Testis (tissue), 5 donors: ENCODE measurements at places on chromosomes 13 and 19. TPM values are rescaled to one million over a fixed set of nuclear protein-coding genes. Genes with fewer than 3 reads are reported as not detected.
A peak's percentile ranks its signal among the peaks of the same experiment; 100 is the strongest.

The CRX gene
- total RNA-seq: 0.55 TPM

DNA sequence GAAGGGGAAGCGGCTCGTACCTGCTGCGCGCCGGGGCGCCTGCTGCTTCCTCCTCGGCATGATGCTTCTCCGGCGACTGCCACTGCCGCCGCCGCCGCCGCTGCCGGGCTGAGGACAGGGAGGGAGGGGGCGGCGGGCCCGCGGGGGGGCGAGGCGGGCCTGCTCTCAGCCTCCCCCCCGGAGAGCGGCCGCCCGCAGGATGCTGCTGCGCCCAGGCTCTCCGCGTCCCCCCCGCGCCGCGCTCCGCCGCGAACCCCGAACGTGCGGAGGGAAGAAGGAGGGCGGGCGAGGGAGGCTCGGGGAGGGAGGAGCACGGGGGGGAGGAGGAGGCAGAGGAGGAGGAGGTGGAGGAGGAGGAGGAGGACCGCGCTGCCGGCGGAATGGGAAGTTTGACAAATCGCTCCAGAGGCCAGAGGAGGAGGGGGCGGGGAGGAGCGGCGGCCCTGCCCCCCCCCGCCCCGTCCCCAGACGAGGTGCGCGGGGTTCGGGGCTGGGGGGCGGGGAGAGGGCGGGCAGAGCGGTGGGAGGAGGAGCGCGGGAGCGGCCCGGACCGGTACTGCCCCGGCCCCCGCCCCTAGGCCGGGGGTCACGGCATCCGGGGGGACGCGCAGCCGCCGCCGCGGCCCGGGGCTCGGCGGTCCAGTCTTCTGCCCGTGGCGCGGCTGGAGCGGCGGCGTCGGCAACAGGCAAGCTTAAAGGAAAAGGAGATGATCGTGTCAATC, at the start of gene TSHZ3:
Gene TSHZ3, minus strand, starts transcription at position 277 of the 722 bp plus-strand sequence. Its CDS starts 217 bp downstream, at position 60.
- no peaks in the 10 kb centered on the region for H3K27me3 ChIP-seq
- peak within 1 kb of the TSS; percentile 93 for H3K27ac ChIP-seq
- H3K36me3 ChIP-seq: no peaks in the 10 kb centered on the region
- H3K4me3 ChIP-seq: peak within 1 kb of the TSS; percentile 85
- DNase-seq: peak; percentile 72

The SLC1A6 gene
- total RNA-seq: 336 TPM

- no peak overlapping the region for H3K4me3 ChIP-seq
- H3K4me1 ChIP-seq: no peaks in the 10 kb centered on the region
- H3K27ac ChIP-seq: no peak overlapping the region
- no peaks in the 10 kb centered on the region for H3K27me3 ChIP-seq
Measured at GRCh38 chr13:47133011-47133445, 236.2 kb upstream of the HTR2A start.

The TTYH1 gene
- 226 TPM for total RNA-seq

GRCh38 chr13:76016799-76017400, 380.8 kb downstream of the LMO7 start:
- no peaks in the 10 kb centered on the region for H3K36me3 ChIP-seq
- H3K4me1 ChIP-seq: peaks cover 6% of the 10 kb centered on the region
- no peak overlapping the region for H3K27ac ChIP-seq
- DNase-seq: peak; percentile 59

GRCh38 chr13:28052945-28053344, 47.4 kb downstream of the FLT3 start:
- no peaks in the 10 kb centered on the region for H3K36me3 ChIP-seq
- no peak for DNase-seq
- H3K27ac ChIP-seq: no peak overlapping the region
- H3K27me3 ChIP-seq: no peaks in the 10 kb centered on the region

The FOXA3 gene
- total RNA-seq: 1.7 TPM

DNA sequence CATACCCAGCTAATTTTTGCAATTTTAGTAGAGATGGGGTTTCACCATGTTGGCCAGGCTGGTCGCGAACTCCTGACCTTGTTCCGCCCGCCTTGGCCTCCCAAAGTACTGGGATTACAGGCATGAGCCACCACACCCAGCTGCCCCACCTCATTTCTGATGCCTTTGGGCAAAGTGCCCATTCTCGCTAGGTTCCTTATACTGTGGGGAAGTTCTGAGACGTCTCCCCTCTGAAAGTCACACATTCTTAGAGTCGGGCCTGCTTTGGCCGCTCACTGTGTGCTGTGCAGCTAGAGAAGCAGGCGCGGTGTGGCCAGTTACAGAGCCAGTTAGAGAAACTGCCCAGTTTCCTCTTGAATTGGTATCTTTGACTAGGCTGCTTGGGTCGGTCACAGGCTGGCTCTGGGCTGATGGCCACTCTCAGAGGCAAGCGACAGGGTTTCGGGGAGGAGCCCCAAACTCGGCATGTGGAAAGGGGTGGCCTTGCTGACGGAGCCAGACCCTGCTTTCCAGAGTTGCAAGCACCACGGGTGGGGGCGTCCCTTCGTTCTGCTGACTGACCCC, 18.0 kb downstream of the PRAM1 start:
- H3K36me3 ChIP-seq: no peaks in the 10 kb centered on the region
- no peak overlapping the region for H3K27ac ChIP-seq
- peaks cover 6% of the 10 kb centered on the region for H3K4me1 ChIP-seq
- H3K4me3 ChIP-seq: no peak overlapping the region

DNA sequence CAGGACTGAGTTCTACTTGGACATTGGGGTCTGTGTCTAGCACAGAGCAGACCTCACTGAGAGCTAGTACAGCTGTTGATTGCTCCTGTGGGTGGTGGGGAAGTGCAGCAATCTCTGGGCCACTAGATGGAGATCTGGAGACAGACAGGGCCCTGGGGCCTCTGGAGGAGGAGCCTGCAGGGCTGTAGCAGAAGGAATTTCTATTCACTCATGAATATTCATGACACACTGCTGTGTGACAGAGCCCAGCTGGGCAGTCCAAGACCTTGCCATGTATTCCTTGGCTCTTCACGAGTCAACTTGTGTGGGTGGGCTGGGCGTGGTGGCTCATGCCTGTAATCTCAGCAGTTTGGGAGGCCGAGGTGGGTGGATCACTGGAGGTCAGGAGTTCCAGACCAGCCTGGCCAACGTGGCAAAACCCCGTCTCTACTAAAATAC, 37.5 kb downstream of the SUGP2 start:
- H3K36me3 ChIP-seq: no peaks in the 10 kb centered on the region
- no peaks in the 10 kb centered on the region for H3K27me3 ChIP-seq
- H3K4me1 ChIP-seq: peaks cover 10% of the 10 kb centered on the region
- no peak overlapping the region for H3K27ac ChIP-seq
- DNase-seq: peak; percentile 70
- no peak overlapping the region for H3K4me3 ChIP-seq

The C19orf18 gene
- 3.5 TPM for total RNA-seq

The ELL gene
- total RNA-seq: 76.1 TPM

The MAP1S gene
- 106 TPM for total RNA-seq

The LGALS14 gene
- not detected for total RNA-seq

The KANK3 gene
- total RNA-seq: 7.1 TPM

The PALM gene
- total RNA-seq: 35.5 TPM

GRCh38 chr13:80708791-80709190, 367.9 kb upstream of the SPRY2 start:
- no peaks in the 10 kb centered on the region for H3K27me3 ChIP-seq

DNA sequence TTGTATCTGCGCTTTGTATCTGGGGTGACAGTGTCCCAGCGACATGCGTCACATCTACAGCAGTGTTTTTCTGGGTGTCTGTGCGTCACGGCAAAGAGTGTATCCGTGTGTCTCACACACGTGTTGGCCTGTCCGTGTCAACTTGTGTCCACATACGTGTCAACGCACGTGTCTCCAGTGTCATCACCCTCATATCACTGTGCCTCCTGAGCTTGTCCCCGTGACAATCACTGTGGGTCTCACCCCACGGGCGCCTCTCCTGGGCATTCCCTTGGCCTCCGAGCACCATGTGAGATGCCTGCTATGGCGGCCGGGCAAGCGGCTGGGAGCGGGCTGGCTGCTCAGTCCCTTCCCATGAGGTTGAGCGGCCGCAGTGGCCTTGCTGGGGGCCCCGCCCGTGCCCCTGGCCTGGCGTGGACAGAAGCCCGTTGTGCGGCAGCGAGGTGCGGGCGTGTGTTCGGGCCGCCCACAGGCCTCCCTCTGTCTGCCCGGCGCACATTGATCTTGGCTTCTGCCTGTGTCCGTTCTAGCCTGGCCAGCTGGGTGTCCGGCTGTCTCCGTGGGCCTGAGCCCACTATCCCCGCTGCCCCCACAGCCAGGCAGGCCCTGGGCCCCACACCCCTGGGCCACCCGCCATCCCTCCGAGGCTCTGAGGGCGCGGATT, 6.4 kb downstream of the NFIX start:
- peak; percentile 40 for DNase-seq
- H3K4me1 ChIP-seq: peaks cover 34% of the 10 kb centered on the region
- no peaks in the 10 kb centered on the region for H3K36me3 ChIP-seq
- H3K27me3 ChIP-seq: no peaks in the 10 kb centered on the region

DNA sequence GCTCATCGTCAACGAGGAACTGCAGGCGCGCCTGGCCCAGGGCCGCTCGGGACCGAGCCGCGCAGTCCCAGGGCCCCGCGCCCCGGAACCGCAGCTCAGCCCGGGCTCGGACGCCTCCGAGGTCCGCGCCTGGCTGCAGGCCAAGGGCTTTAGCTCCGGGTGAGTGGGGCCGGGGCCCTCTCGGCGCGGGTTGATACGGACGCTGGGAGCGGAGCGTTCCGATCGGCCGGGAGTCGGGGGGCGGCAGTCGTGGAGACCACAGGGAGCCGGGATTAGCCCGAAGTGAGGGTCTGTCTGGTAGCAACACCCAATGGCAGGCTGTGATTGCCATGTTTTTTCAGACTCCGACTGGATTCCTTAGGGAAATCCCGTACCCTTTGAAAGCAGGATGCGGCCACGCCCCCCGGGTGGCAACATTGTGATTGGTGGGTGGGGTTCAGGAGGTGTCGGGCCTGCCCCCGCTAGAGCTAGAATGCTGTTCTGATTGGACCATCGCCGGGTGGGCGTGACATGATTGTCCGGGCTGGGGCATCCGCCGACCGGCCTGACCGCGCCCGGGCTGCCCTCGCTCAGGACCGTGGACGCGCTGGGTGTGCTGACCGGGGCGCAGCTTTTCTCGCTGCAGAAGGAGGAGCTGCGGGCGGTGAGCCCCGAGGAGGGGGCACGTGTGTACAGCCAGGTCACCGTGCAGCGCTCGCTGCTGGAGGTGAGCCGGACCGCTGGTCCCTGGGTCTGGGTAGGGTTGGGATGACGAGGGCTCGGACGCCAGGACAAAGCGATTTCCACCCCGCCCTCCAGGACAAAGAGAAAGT, 11.3 kb downstream of the EPS8L1 start:
- H3K4me3 ChIP-seq: peak overlapping the region; percentile 21
- H3K36me3 ChIP-seq: no peaks in the 10 kb centered on the region
- H3K27me3 ChIP-seq: no peaks in the 10 kb centered on the region
- DNase-seq: peak; percentile 93
- H3K4me1 ChIP-seq: peaks cover 17% of the 10 kb centered on the region
- no peak overlapping the region for H3K27ac ChIP-seq

DNA sequence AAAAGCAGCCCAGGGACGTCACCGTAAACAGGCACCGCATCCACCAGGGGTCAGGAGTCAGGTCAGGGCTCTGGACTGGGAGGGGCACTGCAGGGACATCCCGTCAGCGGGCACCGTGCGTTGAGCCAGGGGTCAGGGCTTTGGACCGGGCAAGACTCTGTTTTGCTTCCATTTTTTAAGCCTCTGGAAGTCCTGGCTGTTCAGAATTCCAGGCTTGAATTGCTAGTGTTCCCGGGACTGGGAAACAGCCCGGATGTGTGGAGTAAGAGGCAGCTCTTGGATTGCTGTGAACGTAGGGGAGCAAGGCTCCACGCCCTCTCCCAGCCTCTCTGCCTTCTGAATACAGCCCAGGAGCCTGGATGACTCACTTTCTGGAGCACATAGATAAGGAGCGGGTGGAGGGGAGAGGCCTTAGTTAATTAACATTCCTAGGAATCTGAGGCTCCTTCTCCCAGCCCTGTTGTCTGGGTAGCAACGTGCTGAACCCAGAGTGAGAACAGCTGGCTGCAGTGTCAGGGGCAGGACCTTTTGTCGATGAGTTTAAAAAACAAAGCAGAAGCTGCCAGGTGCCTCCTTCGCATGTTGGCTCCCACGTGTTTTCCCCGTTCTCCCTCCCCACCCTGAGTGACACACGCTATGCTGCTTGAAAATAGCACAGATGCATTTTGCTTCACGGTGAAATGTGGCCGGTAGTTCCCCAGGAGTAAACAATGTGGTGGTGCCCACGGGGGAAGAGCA, 21.9 kb downstream of the ATP11A start:
- no peaks in the 10 kb centered on the region for H3K36me3 ChIP-seq
- DNase-seq: peak; percentile 90
- peaks cover 34% of the 10 kb centered on the region for H3K4me1 ChIP-seq
- peak overlapping the region; percentile 78 for H3K27ac ChIP-seq
- H3K4me3 ChIP-seq: no peak overlapping the region

- no peak overlapping the region for H3K27ac ChIP-seq
- H3K27me3 ChIP-seq: no peaks in the 10 kb centered on the region
- H3K4me3 ChIP-seq: no peak overlapping the region
- no peaks in the 10 kb centered on the region for H3K36me3 ChIP-seq
- H3K4me1 ChIP-seq: peaks cover 3% of the 10 kb centered on the region
Measured at GRCh38 chr13:77580748-77581147, 45.2 kb downstream of the SCEL start.

- no peak overlapping the region for H3K4me3 ChIP-seq
- H3K4me1 ChIP-seq: peaks cover 13% of the 10 kb centered on the region
- no peaks in the 10 kb centered on the region for H3K27me3 ChIP-seq
- H3K36me3 ChIP-seq: no peaks in the 10 kb centered on the region
- no peak overlapping the region for H3K27ac ChIP-seq
Measured at GRCh38 chr19:10408511-10409283, 5.4 kb upstream of the CDC37 start.

The OR10H1 gene
- total RNA-seq: 0.39 TPM

DNA sequence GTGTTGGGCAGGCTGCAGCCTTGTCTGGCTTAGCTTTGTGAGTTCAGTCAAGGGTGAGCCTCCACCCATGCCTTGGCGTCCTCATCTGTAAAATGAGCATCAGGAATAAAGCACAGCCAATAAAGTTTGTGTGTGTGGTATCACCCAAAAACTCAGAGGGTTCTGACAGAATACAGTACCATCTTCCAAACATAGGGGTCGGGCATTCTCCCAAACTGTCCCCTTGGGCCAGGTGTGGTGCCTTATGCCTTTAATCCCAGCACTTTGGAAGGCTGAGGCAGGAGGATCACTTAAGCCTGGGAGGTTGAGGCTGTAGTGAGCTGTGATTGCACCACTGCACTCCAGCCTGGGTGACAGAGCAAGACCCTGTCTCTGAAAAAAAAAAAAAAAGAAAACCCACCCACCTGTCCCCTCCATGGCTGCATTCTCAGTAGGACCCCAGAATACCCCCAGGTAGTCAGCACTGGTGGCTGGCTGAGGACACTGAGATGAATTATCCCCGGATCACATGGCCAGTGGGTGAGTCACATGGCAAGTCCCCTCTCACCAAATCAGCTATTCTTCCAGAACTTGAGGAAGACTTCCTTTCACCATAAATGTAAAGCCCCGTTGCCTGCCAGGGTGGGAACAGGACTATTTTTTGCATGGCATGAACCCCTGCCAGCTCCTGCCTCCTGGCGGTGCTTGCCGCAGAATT, 18.6 kb downstream of the POP4 start:
- no peak for DNase-seq
- no peak overlapping the region for H3K4me3 ChIP-seq
- H3K27ac ChIP-seq: no peak overlapping the region
- H3K27me3 ChIP-seq: no peaks in the 10 kb centered on the region
- no peaks in the 10 kb centered on the region for H3K36me3 ChIP-seq
